ENCODE measurements at places on chromosomes 6 and 20.

DNA sequence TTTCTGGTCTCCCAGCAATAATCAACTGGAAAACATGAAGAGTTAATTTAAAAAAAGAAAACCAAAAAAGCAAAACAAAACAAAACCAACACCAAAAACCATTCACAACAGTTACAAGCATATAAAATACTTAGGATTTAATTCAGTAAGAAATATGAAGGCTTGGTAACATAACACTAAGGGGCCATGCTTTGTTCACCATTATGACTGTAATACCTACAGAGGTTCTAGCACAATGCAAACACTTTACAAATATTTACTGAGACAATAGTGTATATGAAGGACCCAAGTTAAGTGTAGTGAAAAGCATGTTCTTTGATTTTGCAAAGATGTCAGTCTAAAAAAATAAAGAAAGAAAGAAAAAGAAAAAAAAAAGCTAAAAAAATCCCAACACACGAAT is 109.8 kb upstream of the EMILIN3 start:
- DNase-seq, result peak; percentile 48

- peak; percentile 81 for DNase-seq
Observed at GRCh38 chr6:32968867-32969684, 682 bp downstream of the BRD2 start.

GRCh38 chr20:34996243-34997028 is 40.8 kb downstream of the MYH7B start:
- no peak for DNase-seq

DNA sequence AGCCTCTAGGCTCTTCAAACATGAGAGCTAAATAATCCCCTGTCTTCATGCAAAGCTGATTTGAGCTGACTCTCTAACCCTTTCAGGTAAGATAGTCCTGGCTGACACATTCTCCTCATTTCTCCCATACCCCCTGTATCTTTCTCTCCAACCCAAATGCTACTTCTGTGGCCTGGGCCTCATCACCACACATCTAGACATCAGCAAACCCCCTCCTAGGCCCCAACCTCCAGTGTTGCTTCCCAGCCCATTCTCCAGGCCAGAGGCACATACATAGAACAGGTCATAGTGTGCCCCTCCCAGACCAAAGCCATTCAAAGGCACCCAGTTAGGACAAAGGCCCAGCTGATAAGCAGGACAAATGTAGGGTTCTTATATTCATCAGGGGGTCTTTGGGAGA is 84.9 kb downstream of the ANKRD60 start:
- DNase-seq, result no peak

DNA sequence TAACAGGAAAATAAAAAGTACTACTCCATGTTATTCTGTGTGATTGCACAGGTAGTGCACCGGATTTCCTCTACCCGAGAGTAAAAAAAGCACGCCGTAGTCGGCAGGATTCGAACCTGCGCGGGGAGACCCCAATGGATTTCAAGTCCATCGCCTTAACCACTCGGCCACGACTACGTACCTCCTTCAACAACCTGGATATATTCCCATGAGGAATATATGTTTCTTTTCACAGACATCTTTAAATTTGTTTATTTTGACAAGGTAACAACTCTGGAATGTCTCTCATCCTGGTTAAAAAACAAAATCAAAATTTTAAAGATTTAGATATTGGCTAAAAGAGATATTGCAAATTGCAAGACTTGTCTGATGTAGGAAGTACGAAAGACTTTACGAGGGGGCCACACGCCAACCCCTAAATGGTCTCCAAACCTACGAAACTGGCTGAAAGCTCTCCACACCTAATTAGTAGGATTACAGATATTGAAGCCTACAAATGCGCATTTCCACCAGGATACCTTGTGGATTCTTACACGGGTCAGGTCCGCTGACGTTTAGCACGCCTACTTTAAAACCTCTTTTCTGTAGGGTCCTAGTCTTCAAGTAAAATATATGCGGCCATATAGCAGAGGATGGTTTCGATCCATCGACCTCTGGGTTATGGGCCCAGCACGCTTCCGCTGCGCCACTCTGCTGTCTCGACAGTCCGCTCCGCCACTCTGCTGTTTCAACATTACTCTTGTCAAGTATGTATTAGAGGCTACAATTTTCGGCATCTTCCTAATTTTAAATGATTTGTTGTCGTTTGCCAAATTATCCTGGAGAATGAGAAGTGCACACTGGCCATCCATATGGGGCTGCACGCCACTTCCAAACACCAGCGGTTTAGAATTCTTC is 52.2 kb upstream of the BTN3A2 start:
- DNase-seq, result peak; percentile 88

DNA sequence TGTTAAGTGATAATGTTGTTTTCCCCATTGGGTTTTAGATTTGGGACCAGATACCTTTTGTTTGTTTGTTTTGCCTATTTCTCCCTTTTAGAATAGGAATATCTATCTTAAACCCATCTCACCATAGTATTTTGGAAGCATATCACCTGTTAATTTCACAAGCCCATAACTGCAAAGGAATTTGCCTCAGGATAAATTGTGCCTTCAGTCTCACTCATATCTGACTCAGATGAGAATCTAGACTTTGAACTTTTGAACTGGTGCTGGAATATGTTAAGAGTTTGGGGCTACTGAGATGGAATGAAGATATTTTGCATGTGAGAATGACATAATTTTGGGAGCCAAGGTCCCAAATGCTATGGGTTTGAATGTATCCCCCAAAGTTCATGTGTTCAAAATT is 607.4 kb downstream of the HACE1 start:
- DNase-seq, result no peak

GRCh38 chr6:140586426-140587061 is 1212.1 kb upstream of the CITED2 start:
- no peak for DNase-seq

DNA sequence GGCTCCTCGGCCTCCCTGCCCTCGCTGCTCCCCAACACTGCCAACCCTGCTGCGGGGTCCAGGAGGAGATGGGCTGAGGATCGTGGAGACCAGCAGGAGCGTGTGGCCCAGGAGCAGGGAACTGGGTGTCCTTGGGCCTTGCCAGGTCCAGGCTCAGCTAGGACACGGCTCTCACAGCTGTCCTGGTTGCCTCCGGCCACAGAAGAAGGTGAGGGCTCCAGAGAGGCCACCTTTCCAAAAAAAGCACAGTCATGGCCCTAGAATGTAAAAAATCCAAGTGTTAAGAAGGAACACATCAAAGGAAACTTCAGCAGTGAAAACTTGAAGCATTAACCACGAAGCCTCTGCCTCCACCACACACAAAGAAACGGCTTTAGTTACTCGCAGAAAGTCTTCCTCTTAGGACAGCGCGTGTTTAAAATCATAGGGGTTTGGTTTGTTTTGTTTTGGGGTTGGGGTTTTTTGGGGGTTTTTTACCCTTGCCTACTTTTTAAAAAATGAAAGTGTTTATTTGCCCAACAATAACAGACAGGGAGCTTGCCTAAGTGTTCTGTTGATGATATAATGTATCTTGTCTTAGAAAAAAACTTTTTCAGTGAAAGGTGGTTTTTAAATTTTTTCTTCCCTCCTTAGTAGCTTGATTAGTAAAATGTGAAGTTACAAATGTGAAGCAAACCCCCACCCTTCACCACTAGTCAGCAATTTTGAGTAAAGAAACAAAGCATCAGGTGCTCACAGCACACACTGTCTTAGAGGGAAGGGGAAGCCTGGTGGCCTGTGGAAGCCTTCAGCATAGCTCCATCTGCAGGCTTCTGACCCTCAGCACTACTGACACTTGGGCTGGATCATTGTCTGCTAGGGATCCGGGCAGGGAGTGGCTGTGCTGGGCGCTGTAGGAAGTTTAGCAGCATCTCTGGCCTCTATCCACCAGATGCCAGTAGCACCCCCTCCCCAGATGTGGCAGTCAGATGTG is 60.0 kb downstream of the PTPN1 start:
- no peak for DNase-seq

- no peak for DNase-seq
Observed at GRCh38 chr6:79377047-79377446, 142.6 kb upstream of the HMGN3 start.

DNA sequence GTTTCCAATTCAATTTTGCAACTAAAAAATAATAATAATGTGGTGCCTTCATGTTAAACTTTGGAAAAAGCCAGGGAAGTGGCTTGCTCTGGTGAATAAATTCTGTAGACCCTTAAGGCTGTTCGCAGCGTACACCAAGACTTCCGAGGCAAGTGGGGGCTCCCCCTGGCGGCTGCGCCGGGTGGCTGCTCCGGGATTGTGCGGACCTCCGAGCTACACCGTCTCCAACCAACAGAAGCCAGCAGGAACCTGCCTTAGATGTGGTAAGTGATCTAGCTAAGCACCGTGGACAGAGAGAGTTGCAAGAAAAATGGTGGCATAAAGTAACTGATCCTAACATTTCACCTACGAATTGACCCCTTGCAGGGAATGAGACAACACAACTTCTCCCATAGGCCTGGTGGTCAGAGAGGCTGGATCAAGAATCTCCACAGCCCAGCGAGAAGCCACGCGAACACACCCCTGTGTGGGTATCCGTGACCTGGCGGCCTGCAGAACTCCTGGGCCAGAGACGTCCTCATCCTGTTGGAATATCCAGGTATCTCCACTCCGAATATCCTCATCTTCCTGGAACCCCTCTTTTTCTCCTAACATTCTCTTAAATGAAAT is 69.6 kb downstream of the TBXT start:
- no peak for DNase-seq

DNA sequence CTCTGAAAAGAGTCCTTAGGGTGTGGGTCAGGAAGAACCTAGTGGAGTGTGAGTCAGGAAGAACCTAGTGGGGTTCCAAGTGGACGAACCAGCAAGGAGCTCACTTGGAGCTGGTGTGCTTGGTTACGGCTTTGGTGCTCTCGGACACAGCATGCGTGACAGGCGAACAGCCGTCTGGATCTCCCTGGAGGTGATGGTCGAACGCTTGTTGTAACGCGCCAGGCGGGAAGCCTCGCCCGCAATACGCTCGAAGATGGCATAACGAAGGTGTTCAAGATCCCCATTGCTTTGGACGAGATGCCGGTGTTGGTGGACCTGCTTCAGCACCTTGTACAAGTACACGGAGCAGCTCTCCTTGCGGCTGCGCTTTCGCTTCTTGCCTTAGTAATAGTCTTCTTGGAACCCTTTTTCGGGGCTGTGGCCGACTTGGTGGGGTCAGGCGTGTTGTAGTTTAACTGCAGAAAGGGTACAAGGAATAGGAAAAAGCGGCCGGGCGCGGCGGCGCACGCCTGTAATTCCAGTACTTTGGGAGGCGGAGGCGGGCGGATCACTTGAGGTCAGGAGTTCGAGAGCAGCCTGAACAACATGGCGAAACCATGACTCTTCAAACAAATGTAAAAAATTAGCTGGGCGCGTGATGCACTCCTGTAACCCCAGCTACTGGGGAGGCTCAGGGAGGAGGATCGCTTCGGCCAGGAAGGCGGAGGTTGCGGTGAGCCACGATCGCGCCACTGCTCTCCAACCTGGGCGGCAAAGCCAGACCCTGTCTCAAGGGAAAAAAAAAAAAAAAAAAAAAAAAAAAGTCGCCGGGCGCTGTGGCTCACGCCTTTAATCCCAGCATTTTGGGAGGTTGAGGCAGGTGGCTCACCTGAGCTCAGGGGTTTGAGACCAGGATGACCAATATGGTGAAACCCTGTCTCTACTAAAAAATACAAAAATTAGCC is 48.0 kb downstream of the OR2B2 start:
- no peak for DNase-seq

- DNase-seq, result no peak
Observed at GRCh38 chr6:166379800-166380199, 2.9 kb downstream of the MPC1 start.

DNA sequence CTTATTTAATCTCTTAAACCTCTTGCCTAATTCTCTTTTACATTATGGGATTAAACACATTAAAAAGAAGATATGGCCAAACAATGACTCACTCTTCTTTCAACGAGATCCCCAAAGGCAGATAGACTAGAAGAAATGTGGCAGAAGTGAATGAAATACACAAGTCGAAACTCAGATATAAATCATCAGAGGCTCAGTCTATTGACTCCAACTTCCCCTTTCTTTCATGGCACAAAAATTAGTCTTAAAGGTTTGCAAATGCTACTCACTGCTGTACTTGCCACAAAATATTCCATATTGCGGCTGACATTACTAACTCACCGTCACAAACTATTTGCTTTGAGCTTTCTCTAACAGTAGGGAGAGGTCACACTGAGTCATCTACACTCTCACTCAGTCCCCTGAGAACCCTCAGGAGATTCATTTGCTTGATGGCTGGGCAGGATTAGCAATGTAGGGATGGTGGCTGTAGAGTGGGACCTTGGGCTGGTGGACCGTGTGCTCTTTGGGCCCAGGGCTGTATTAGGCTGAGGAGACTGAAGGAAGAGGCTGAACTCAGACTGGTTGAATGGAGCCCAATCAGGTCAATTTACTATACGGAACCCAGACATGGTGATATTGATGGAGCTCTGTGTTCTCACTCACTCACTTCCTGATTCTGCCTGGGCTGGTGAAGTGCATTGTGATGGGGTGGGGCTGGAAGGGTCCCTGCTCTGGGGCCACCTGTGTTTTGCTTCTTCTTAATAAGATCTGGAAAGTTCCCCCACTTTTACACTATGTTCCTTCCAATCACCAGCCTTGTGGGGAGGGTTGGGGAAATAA is 42.8 kb upstream of the UBR2 start:
- DNase-seq, result no peak

DNA sequence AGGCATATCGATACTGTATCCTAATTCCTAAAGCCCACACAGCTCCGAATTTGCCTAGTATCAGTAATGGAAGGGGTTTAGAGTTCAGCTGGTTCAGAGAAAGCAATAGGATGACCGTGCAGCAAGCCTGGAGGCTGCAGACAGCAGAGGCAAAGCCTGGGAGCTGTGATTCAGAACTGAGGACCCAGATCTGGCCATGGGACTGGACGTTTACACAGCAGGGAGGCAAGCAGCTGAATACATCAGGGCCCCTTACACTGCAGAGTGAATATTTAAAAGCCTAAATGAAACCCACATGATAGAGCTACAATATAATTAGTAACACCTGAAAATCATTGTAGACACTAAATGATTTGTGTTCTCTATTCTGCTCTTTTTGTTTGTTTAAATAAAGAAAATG is 38.0 kb downstream of the ELOVL2 start:
- peak; percentile 65 for DNase-seq

DNA sequence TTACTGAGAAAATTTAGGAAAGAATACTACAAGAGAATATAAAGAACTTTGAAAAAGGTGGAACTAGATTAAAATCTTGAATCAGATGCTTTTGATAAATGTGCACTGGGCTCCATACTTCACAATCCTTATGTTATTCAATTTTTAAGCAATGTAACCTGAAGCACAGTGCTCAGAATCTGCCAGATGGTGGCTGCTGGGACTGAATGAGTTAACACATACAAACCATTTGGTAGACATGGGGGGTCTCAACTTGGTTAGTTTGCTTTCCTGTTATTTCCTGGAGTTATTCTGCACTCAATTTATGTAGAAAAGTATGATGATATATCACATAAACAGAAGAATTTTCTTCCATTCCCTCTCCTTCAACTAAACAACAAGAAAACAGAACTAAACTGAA is 326.5 kb downstream of the RNGTT start:
- DNase-seq, result no peak

- DNase-seq, result no peak
Observed at GRCh38 chr6:63660757-63661156, 25.2 kb downstream of the PHF3 start.

DNA sequence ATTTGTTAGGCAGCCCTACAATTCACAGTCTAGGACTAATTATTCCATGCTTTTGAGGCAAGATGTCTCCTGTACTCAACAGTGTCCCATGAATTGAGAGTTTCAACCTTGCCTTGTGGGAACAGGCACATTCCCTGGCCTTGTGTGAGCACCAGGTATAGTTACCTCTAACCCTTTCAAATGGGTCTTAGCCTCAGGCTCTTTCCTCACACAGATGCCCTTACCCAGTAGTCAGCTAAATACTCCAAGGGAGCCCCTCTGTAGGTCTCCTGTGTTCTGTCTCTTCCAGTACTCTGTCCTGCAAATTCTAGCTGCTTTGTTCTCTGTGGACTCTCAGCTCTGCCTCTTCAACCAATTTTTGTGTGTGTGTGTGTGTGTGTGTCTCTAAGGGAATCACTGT is 135.3 kb downstream of the ZFAND3 start:
- DNase-seq, result no peak
